ENCODE measurements at places on chromosomes 12 and 14. TPM values are rescaled to one million over a fixed set of nuclear protein-coding genes. Genes with fewer than 3 reads are reported as not detected.

DNA sequence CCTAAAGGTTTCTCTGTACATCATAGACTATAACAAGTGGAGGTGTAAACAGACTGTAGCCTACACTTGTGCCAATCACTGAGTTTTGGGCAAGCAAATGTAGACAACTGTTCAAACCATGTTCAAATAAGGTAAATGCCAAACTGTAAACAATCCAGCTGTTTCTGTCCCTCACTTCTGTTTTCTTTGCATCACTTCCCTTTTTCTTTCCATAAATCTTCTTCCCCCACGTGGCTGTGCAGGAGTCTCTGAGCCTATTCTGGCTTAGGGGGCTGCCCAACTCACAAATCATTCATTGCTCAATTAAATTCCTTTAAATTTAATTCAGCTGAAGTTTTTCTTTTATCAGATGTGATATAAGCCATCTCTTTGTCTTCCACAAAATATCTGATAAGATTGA is 65.1 kb upstream of the CPM start:
- DNase-seq = no peak

KLC1 gene
- 151 TPM for total RNA-seq

DNA sequence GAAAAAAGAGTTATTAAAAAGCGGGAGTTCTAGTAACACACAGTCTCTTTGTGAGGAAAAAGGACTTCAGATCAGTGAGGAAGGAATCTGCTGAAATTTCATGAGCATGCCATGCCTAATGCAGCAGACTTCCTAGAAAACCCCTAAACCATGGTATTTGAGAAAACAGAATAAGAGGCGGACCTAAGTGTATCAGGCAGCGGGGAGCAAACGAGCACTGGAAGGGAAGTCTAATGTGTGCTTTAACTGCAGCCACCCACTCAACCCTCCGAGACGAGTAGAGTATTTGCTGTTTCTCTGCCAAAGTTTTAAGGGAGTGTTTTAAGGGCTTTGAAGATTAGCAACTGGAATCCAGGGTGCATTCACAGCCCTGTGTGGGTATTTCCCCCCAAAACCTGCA is 36.5 kb downstream of the ACADS start:
- no peak for DNase-seq

GRCh38 chr14:52663850-52664249 is 31.5 kb downstream of the ERO1A start:
- no peak for DNase-seq

DNA sequence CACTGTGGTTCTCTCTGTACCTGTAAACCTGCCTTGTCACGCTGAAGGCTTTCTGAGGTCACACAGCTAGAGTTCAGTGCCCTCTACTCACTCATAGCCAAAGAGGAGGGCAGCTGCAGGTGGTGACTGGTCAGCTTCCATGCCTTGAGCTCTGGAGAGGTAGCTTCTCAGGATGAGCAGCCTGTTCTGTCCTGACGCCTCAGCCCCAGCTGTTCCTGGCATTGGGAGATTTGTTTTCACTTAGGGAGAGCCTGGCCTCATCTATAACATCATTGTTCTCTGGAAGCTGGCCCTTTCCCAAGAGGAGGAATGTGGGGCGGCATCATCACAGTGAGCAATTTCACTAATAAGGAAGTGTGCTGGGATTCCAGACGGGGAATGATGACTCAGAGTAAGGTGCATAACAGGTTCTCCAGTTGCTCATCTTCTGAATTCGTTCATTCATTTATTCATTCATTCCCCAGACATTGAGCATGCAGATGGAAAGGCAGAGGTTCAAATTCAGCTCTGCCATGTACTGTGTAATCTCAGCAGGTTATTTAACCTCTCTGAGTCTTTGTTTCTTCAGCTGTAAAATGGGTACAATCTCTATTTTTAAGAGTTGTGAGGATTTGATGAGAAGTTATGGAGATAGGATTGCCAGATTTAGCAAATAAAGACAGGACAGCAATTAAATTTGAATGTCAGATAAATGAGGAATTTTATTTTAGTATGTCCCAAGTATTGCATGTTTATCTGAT is 255.8 kb upstream of the CRY1 start:
- no peak for DNase-seq

MANSC1 gene
- total RNA-seq = 8.5 TPM
